LNCaP clone FGC (cell line): ENCODE measurements at places on chromosomes 2 and 18.

DNA sequence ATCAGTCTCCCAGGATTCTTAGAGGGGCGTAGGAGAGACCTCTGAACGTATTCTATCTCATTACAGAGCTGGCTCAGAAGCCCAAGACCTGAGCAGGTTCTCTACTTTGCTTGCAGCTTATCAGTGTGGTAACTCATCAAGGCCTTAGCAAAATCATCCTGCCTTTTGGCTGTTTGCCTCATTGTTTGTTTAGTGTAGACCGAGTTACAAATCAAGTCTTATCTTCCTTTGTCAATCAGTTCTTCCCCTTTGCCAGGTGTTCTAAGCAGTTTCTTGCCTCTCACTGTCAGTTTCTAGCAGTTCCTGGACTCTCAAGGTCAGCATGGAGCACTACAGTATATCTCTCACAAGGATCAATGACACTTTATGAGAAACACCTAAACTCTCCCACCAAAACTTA is 30.9 kb upstream of the NAB1 start:
- peak; percentile 68 for DNase-seq

DNA sequence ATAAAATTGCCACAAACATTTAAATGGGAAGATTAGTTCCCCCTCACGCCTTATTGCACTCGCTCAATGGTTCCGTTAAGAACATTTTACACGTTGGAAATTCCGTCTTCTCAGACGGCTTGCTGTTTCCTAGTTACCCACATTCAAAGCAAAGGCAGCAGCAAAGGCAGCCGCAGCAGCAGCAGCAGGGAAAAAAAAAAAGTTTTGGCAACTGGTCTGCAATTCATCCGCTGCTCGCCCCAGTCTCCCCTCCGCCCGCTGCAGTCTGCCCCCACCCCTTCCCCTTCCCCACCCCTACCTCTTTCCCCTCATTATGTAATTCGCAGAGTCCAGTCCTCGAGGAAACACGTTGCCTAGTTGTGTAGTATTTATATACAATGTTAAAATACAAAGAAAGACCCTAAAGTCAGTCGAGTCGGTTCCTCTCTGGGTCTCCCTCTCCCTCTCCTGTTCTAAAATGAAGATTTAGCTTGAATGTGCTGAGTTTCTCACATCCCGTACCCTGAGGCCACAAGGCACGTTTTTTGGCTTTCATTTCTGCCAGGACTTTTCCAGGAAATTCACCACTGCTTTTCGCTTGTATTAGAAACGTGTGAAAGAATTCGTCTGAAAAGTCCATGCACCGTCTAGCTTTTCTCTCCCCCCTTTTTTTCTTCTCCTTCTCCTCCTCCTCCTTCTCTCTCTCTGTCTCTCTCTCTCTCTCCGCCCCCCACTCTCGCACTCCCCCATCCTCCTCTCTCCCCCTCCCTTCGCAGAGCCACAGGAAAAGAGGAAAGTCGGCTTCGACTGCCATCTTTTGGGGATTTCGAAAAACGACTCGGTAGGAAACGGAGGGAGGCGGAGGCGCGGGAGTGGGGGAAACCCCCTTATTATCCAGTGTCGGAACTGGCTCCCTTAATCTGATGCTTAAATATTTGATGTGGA is 140.0 kb downstream of the MEIS1 start:
- DNase-seq: no peak

DNA sequence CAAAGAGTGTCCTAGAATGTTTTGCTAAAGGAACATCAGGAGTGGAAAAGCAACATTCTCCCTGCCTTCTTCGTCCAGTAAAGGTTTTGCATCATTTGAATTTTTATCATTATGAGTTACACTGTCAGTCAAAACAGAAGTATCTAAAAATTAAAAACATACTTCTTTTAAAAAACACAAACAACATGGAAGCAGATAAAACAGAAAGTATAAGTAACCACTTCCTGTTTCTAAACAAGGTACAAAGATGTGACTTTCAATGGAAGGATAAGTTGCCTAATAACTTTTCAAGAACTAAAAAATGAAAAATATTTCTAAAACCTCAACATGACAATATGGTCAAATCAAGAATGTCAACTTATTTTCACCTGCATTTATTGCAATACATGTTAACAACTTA is 158.2 kb downstream of the STK39 start:
- no peak for DNase-seq

DNA sequence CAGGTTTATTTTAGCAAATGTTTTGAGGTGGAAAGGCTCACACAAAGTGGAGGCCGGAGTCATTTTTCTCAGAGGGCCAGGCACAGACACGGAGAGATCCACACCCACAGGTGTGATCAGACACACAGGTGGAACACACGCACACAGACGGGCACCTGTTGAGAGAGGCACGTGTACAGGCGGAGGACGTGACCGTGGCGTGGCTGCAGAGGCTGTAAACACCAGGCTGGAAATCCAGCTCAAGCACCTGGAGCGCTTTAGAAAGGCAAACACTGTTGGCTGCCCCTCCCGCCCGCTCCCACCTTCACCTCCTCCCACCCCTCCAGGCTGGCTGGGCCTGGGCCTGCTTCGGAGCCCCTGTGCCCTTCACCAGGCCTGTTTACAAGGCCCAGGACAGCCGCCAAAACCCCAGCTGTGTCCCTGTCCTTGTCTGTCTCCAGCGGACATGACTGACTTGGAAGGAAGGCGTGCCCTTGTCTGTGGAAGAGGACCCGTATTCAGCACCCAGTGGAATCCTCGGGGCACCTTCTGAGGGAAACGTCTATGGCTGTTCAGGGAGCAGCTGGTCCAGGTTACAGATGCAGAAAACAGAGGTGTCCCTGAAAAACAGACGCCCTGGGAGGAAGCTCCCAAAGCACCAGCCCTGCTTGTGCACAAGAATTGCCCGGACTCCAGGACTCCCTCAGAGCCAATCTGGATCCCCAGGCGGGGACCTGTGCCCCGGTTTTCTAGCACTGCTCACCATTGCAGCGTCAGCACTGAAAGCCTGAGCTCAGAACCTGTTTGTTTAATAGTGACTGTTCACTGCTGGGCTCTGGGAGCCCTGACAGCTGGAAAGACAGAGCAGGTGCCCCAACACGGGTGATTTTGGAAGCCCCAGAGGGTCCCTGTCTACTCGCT is 134.3 kb upstream of the HAAO start:
- DNase-seq: no peak

GRCh38 chr2:24544456-24545115 is 53.5 kb downstream of the NCOA1 start:
- no peak for DNase-seq

- DNase-seq: no peak
These were observed at the start of gene CLASP1 for GRCh38 chr2:121649149-121649595. CLASP1 (minus strand) TSS chr2:121649462; CDS start chr2:121605895, 43,567 bp downstream.
